NCI-H446 treated with DMSO at 0.1 percent for 48 hours (cell line): ENCODE measurements at places on chromosomes 12 and 14.

DNA sequence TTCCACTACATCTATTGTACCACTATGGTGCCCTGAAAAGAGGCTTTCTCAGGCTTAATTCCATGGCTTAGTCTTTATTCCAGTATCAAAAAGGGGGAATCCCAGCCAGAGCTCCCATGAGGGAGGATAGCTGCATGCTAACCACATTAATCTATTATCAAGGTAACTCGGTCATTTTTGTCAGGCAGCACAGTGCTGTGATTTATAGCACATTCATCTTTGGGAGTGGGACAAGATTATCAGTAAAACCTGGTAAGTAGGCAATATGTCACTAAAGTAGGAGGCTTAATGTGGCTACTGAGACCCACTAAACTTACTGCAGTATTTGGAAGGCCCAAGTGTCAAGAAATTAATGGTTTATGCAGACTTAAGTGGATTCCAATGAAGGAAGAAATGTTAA, 58.9 kb downstream of the DAD1 start:
- no peak for DNase-seq

DNA sequence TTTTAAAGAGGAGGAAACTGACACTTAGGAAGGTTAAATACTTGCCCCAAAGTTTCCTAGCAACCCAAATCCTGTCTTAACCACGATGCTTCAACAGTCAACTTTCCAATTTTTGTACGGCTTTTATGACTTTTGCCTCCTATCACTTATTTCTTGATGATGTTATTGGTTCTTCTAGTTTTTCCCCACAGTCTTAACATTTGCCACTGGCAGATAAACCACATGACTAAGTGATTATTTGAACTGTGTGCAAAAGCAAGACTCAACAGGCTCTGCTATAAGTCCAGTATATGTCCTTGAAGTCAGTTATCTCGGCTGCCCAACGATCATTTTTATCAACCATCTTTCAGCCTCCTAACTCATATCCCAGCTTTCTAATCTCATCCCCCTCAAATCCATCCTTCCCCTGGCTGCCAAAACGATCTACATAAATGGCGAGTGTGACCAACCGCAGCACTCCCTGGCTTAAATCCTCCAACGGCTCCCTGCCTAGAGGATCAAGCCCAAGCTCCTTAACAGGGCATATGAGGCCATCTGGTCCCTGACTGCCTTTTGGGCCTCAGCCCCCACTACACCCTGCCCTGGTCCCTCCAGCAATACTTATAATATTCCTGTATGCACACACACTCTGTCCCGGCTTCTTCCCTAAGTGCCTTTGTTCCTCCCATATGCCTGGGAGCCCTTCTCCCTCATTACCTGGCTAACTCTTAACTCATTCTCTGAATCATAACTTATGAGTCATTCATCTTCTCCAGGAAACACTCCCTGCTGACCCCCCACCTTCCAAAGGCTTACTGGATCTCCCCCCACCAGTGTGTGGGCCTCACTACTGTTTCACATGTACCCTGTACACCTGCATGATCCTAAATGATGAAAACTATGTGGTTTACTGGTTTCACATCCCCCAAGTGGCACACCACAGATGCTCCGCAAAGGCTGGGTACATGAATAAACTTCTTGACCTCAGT, 8.8 kb downstream of the VPS37B start:
- no peak for DNase-seq

DNA sequence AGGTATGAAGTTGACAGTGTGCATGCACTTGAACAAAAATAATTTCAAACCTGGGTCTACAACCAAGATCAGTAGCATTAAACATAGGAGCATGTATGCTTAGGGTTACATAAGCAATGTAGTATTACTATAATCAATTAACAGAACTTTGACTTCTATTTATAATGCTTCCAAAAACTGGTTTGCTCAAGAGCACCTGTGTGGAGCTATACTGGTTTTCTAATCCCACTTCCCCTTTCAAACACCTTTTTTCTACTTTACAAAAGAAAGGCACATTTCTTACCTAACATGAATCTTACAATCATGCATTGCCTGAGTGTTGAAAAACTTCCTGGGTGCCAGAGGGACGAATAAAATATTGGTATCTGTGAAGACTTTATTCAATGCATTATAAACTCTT, 72.7 kb downstream of the EFCAB11 start:
- no peak for DNase-seq

GRCh38 chr12:31029468-31029867, 44.2 kb upstream of the DDX11 start:
- no peak for DNase-seq

DNA sequence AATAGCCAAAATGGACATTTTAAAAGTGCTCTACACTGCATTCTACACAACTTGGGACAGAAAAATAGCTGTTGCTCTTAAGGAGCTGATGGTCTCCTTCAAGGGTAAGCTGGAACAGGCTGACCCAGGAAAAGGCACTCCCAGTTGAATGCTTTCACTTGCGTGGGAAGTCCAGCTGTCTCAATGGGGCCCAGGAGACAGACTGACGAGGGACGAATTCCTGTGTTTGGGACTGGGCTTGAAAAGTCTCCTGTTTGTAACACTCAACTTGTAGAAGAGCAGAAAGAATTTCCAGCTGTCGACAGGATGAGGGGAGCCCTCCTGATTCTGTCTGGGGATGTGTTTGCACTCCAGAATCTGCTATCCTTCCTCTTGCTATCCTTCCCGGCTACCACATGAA, 180.8 kb downstream of the ZFP36L1 start:
- no peak for DNase-seq

GRCh38 chr12:1657688-1658087, 28.7 kb downstream of the WNT5B start:
- DNase-seq: no peak

- DNase-seq: no peak
Observed at GRCh38 chr12:4892418-4892817, 17.3 kb upstream of the KCNA1 start.

- DNase-seq: no peak
Observed at GRCh38 chr12:103915306-103915705, 14.9 kb upstream of the HSP90B1 start.

GRCh38 chr12:57621497-57622292, 10.5 kb downstream of the ARHGEF25 start:
- no peak for DNase-seq

DNA sequence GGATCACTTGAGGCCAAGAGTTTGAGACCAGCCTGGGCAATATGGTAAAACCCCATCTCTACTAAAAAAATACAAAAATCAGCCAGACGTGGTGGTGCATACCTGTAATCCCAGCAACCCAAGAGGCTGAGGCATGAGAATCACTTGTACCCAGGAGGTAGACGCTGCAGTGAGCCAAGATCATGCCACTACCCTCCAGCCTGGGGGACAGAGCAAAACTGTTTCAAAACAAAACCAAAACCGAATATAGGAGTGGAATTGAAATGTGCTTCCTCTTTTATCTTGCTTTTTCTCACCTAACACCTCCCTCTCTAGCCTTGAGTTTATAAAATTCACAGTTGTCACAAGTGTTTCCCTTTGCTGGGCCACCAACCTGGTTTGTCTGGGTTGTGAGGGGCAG, 181.9 kb downstream of the PAH start:
- DNase-seq: no peak

DNA sequence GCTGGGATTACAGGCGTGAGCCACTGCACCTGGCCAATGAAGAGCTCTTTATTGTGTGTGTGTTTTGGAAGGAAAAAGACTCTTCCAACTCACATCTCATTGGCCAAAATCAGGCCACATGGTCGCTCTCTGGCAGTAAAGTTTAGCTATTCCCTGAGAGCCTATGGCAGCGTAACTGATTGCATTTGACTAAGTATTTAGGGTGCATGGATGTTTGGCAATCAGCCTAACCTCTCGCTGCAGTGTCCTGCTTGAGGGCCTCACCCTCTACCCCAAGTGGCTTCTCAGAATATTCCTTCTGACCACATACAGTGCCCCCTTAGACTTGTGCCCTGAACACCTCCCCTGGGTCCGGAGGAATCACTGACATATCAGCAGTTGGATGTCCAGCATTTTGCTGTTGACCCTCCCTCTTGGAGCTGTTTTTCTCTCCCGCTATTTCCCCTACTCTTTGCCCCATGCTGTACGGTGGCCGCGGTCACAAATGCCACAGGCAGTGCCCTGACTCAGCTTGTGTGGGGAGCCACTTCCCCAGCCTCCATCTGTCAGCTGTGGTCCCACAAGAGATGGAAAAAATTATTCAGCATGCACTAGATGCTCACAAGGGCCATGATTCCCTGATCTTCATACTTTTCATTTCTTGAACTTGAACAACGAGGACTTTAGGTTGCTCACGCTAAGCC, 9.5 kb downstream of the PHETA1 start:
- no peak for DNase-seq

DNA sequence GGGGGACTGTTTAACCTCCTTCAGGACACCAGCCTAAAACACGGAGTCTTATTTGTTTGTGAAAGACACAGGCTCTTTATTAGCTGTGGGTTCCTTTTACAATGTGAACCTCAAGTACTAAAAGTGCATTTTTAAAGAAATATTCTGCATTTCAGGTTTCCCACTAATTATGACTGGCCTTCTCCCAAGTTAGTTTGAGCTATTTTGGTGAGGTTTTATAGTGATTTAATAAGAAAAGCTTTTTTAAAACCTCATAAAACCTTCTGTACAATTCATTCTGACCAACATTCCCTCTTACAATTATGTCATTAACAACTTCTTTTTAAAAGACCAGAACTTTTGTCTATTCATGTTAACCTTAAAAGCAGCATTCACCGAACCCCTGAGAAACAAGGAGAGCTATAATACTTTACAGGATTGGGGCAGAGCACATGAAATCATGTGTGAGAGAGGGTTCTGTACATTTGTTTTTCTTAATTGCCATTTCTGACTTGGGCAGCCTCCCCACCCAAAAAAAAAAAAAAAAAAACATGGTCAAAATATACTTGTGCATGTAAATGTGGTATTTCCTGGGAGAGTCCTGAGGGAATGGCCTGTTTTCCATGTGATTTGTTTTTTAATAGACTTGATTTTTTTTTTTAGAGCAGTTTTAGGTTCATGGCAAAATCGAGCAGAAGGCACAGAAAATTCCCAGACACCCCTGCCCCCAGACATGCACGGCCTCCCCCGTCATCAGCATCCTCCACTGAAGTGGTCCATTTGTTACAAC, 169.5 kb downstream of the CHST11 start:
- no peak for DNase-seq
